CD4-positive, alpha-beta T cell treated with Interleukin-17A for 4 hours (primary cell): ENCODE measurements at places on chromosomes 1 and 21.

DNA sequence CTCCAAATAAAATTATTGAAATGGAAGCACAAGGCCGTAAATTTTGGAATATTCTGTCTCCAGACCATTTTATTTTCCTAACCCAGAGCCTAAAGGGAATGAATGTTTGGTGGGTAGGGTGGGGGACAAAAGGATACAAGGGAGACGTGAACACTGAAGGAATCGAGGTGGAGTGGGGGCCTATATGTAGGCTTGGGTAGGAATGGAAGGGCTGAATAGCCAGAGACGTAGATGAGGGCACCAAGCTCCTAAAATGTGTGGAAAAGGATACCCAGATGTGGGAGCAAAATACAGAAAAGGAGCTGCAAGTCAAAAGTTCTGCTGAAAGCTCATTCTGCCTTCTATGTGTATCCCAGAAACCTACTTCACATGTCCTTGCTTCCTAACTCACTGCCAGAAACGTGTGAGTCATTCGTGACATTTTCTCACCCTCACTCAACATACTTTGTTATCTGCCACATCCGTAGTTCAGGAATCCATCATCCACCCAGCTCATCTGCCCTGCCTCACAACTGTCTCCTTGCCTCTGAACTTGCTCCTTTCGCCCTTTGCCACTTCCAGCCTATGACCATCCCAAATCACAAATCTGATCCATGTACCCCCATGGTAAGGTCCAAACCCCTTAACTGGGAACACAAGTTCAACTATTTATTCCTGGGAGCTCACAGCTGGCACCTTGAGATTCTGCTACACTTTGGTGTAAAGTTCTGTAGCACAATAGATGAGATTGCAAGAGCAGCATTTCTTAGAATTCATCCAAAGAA, 84.1 kb upstream of the PRDX6 start:
- DNase-seq, result no peak

GRCh38 chr1:159791031-159791430, 10.3 kb downstream of the DUSP23 start:
- DNase-seq, result no peak

GRCh38 chr1:206486995-206487788, 16.9 kb downstream of the IKBKE start:
- no peak for DNase-seq

- DNase-seq, result no peak
Observed at GRCh38 chr1:10680487-10680886, 116.0 kb downstream of the CASZ1 start.
